Naive thymus-derived CD8-positive, alpha-beta T cell (primary cell): ENCODE measurements at places on chromosomes 11 and 22. TPM values are rescaled to one million over a fixed set of nuclear protein-coding genes. Genes with fewer than 3 reads are reported as not detected.

DNA sequence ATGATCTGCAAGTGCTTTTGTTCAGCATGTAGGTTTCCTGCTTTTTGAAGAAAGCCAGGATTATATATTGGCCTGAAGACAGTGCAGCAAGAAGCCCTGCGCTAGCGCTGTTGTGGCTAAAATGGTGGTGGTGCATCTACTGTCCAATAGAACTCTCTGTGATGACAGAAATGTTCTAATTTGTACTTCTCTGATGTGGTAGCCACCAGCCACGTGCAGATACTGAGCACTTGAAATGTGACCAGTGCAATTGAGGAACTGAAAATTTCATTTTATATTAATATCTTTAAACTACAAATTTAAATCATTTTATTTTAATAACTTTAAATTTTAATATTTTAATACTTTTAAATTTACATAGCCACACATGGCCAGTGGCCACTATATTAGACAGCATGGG is 73.0 kb upstream of the PAX6 start:
- H3K27me3 ChIP-seq, result peaks cover 31% of the 10 kb centered on the region
- no peaks in the 10 kb centered on the region for H3K4me1 ChIP-seq
- H3K36me3 ChIP-seq, result no peaks in the 10 kb centered on the region
- H3K27ac ChIP-seq, result no peak overlapping the region
- H3K4me3 ChIP-seq, result no peak overlapping the region

GRCh38 chr11:36238036-36238631 is 51.1 kb downstream of the COMMD9 start:
- H3K4me3 ChIP-seq, result no peak overlapping the region
- no peaks in the 10 kb centered on the region for H3K4me1 ChIP-seq
- H3K36me3 ChIP-seq, result no peaks in the 10 kb centered on the region
- no peak overlapping the region for H3K27ac ChIP-seq
- DNase-seq, result no peak

DNA sequence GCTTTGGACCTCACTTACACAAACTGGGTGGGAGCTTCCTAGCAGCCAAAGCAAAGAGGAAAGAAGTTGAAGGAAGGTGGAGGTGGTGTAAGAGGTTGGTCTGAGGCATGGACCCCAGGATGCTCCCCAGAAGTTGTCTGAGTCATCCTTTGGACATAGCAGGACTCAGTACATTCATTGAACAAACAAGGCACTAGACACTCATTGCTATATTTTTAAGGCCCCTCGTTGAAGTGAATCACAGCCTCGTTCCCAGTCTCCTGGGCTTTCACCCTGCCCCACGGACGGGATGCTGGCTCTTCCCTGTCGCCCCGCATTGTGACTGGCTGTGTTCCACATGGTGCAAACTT is 95.9 kb upstream of the FGF3 start:
- no peaks in the 10 kb centered on the region for H3K4me1 ChIP-seq
- peaks cover 46% of the 10 kb centered on the region for H3K27me3 ChIP-seq
- H3K27ac ChIP-seq, result no peak overlapping the region
- no peak overlapping the region for H3K4me3 ChIP-seq

DNA sequence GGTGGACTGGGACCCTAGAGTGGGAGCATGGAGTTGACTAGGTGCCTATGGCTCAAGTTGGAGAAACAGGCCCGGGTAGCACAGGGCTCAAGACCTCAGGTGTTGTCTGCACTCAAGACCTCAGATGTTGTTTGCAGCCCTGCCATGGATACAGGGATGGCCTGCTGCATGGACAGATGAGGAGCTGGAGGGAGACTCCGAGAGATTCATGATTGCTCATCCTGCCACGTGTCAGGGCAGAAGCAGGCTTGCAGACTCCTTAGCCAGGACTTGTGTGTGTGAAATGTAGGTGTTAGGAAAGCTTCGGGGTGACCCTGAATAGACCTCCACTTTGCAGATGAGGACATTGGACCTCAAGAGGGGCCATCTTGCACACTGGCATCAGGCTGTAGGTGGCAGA is 921 bp downstream of the CCDC116 start:
- no peak overlapping the region for H3K27ac ChIP-seq
- H3K4me1 ChIP-seq, result peaks cover 9% of the 10 kb centered on the region
- no peaks in the 10 kb centered on the region for H3K27me3 ChIP-seq

GRCh38 chr11:70230151-70230839 is 27.2 kb downstream of the FADD start:
- H3K36me3 ChIP-seq, result no peaks in the 10 kb centered on the region
- DNase-seq, result no peak
- no peak overlapping the region for H3K4me3 ChIP-seq
- no peak overlapping the region for H3K27ac ChIP-seq
- no peaks in the 10 kb centered on the region for H3K27me3 ChIP-seq

GRCh38 chr11:33358150-33358831 is 101.1 kb downstream of the HIPK3 start:
- H3K4me1 ChIP-seq, result no peaks in the 10 kb centered on the region
- DNase-seq, result no peak
- no peaks in the 10 kb centered on the region for H3K36me3 ChIP-seq
- no peak overlapping the region for H3K27ac ChIP-seq
- no peak overlapping the region for H3K4me3 ChIP-seq
- no peaks in the 10 kb centered on the region for H3K27me3 ChIP-seq

Gene PLAAT5
- total RNA-seq, result 0.18 TPM

Gene SIDT2
- 48.0 TPM for total RNA-seq

Gene RBMXL2
- total RNA-seq, result not detected

Gene FOLR2
- total RNA-seq, result 1.0 TPM

Gene PLEKHB1
- 79.1 TPM for total RNA-seq

Gene ISX
- total RNA-seq, result not detected

Gene CDC42BPG
- 10.3 TPM for total RNA-seq
